A673 (cell line): ENCODE measurements at places on chromosomes 1 and 21. TPM values are rescaled to one million over a fixed set of nuclear protein-coding genes. Genes with fewer than 3 reads are reported as not detected.

IL20 gene
- not detected in 2 replicates for total RNA-seq

GRCh38 chr1:234478152-234478480, 863 bp downstream of the TARBP1 start:
- peaks cover 24% of the 10 kb centered on the region for H3K4me1 ChIP-seq
- H3K27ac ChIP-seq, result peak overlapping the region; percentile 82
- H3K27me3 ChIP-seq, result peaks cover 9% of the 10 kb centered on the region

- H3K36me3 ChIP-seq, result no peaks in the 10 kb centered on the region
- no peak for DNase-seq
- no peak overlapping the region for H3K4me3 ChIP-seq
- no peak overlapping the region for H3K27ac ChIP-seq
- no peaks in the 10 kb centered on the region for H3K4me1 ChIP-seq
Observed at GRCh38 chr1:243734308-243734695, 115.7 kb downstream of the AKT3 start.

GRCh38 chr1:66316464-66317247, 217.3 kb upstream of the SGIP1 start:
- no peak for DNase-seq
- no peaks in the 10 kb centered on the region for H3K27me3 ChIP-seq
- no peak overlapping the region for H3K27ac ChIP-seq
- H3K4me1 ChIP-seq, result peaks cover 13% of the 10 kb centered on the region
- H3K4me3 ChIP-seq, result no peak overlapping the region

DNA sequence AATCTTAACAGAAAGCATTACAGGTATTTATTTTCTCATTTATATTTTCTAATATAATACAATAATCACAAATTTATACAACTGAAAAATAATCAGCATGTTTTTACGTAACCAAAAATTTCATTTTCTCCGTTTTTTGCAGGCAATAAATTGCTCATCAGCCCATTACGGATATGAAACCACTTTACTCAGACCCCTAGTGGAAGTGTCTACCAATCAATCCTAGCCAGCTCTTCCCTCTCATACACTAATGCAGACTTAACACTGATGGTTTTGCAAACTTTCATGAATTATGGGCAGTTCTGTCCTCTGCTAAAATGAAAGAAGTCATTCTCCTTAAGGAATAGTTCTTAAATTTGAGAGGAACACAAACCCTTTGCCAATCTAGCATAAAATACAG, 124.7 kb downstream of the EIF4G3 start:
- no peak overlapping the region for H3K4me3 ChIP-seq
- no peaks in the 10 kb centered on the region for H3K36me3 ChIP-seq
- no peak for DNase-seq
- no peaks in the 10 kb centered on the region for H3K4me1 ChIP-seq
